GOT3 (cell line): ENCODE measurements at places on chromosomes 3 and 15.

DNA sequence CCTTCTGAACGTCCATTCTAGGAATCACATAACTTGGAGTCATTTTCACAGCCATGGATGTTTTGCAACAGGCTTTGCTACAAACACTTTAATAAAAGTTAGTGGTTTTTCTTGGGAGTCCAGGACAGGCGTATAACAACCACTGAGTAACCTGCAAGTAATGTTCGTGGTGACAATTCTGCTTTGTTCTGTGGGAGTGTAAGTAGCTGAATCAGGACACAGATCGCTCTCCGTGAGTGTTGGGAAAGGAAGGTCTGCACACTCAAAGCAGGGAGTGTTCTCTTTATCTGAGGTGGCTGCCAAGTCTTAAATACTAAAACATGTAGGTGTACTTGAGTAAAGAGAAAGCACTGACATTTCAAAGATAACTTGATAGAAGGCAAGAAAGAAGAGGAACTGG, 7.9 kb upstream of the BNC1 start:
- DNase-seq = no peak

DNA sequence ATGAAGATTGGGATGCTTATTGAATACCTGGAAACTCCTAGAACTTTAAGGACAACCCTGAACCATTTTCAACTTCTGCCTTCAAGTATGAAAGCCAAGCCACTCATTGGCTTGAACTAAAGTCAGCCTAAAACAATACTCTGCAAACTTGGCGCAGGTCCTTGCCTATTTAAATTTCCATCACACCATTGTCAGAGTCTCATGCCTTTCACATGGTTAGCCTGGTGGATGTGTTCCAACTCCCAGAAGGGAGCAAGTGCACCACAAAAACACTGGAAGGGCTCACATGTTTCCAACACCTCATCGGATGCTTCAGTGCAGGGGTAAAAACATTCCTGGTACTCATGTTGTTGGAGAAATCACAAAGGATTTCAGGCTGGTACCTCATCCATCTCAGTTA, 511.6 kb upstream of the MDFIC2 start:
- no peak for DNase-seq

GRCh38 chr3:196537319-196537984, 22.3 kb upstream of the SMCO1 start:
- DNase-seq = no peak

- DNase-seq = no peak
Observed at GRCh38 chr3:10374311-10374710, 53.4 kb upstream of the SEC13 start.

GRCh38 chr3:133278260-133279043, 121.4 kb upstream of the BFSP2 start:
- DNase-seq = no peak

- DNase-seq = no peak
Observed at GRCh38 chr15:83848315-83849050, 194.6 kb downstream of the ADAMTSL3 start.

GRCh38 chr3:23859012-23859743, 53.4 kb downstream of the UBE2E1 start:
- DNase-seq = no peak
